ENCODE measurements at places on chromosomes 13 and 19.

- DNase-seq, result no peak
Observed at GRCh38 chr13:61415058-61415721, 459 bp downstream of the PCDH20 start.

- no peak for DNase-seq
Observed at GRCh38 chr13:69585656-69586055, 522.0 kb upstream of the ATXN8OS start.

DNA sequence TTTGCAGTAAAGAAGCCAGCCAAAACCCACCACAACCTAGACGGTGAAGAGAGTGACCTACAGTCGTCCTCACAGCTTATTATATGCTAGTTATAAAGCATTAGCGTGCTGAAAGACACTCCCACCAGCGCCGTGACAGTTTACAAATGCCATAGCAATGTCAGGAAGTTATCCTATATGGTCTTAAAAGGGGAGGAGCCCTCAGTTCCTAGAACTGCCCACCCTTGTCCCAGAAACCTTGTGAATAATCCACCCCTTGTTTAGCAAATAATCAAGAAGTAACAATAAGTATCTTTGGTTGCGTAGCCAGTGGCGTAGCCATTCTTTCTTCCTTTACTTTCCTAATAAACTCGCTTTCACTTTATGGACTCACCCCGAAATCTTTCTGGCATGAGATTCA, 227.9 kb upstream of the ARGLU1 start:
- DNase-seq, result no peak

DNA sequence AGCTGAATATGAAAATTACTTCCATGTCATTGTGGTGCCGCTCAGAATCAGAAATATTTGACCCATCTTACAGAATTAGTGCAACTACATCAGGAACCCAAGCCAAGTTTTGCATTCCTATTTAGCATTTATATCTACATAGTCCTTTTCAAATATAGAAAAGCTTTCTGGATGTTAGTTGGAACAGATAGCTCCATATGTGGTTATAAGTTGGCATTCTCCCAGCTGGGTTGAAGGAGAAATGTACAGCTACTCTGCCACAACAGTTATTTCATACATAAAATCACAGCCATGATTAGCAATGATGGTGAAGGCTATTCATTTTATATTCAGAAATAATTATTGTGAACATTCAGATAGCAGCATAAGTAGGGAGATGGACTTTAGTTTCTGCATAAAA, 28.2 kb downstream of the HPN start:
- DNase-seq, result no peak

DNA sequence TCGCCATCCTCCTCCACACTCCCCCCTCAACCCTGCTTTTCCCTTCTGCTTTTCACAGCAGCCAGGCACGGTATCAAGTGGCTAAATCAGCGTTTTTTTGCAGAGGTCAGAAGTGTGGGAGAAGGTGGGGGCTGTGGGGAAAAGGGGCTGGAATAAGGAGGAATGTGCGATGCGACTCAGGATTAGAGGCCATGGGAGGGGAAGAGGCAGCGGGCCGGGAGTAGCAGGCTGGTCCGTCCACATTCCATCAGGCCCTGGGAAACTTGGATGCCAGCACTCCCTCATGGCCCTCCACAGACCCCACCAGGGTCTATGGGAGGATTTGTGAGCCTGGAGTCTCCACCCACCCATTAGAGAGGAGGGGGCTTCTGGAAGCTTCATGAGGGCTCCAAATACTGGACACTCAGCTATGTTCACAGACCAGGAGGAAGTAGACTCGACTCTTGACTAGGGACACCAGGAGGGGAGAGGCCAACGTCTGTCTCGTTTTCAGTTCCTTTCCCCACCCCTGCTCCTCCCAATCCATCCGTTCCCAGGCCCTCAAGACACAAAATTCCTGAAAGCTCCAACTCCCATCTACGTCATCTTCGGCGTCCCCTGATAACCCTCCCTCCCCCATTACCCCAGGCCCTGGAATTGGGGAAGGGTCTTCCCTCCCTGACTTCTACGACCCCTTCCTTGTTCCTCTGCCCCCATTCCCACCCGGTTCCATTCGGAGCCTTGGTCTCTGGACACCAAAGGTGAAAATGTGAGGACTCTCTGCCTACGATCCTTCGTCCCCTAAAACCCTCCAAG, 3.3 kb upstream of the KCNC3 start:
- DNase-seq, result no peak

DNA sequence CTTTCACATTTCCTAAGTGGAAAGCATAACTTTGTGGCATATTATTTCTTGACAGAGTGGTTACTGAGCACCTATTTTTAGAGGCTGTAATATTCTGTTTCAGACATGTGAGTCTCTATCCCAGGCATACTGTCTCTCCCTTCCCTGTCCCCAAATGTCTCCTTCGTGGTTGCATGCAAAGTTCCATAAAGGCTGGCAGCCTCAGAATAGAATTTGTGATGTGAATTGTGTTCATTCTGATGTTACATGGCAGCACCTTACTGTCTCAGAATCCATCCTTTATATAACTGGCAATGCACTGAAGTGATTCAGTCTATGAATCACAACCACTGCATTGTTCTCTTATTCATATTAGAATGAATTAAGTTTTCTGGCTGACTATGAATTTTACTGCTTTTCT, 89.0 kb upstream of the SLC7A1 start:
- no peak for DNase-seq

DNA sequence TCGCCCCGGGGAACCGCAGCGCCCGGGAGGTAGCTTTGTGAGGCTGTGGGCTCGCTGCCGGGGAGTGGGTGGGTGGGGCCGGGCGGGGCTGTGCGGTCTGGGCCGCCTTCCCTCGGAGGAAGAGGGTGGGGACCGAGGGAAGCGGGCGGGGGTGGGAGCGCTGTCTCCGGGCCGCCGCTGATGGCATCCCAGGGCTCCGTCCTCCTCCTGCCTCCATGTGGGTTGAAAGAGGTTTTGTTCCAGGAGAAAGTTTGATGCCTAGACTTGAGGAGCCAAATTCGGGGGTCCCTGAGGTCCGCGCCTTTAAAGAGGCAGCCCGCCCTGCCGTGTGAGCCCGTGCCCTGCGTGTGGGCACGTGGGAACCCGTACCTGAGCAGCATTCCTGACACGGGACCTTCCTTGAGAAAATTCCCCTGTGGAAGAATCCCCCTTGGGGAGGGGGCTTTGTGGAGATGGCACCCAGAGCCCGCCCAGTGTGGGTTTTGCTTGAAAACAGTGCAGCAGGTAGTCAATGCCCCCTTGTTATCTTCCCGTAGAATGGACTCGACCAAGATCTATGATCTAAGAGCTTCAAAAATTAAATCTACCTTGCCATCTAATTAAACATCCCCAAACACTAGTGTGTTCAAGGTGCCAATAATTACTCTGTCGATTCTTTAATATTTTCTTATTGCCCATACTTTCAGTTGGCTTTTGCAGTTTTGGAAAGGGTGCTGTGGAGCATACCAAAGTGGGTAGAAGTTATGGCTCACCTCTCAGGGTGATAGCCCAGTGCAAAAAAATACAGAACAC, 107.8 kb downstream of the RXFP2 start:
- no peak for DNase-seq

- no peak for DNase-seq
Observed at GRCh38 chr19:6590827-6591319, at the start of gene CD70. Gene CD70, minus strand, starts transcription at chr19:6591150. Its CDS starts 148 bp downstream, at chr19:6591002.

DNA sequence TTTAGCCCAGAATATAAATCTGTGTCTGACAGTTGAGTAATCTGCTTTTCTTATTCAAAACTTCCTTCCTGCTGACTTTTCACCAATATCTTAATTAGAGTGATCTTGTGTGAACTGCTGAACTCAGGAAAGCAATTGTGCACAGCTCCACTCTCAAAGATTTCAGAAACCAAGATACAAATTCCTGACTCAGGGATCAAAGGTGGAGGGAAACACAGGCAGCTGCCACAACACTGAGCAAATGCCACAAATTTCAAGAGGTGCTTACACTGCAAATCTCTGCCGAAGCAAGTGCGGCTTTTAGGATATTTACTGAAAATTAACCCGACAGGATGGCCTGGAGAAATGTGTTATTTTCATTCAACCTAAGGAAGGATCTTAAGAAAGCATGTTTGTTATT, 111.4 kb downstream of the STOML3 start:
- no peak for DNase-seq

DNA sequence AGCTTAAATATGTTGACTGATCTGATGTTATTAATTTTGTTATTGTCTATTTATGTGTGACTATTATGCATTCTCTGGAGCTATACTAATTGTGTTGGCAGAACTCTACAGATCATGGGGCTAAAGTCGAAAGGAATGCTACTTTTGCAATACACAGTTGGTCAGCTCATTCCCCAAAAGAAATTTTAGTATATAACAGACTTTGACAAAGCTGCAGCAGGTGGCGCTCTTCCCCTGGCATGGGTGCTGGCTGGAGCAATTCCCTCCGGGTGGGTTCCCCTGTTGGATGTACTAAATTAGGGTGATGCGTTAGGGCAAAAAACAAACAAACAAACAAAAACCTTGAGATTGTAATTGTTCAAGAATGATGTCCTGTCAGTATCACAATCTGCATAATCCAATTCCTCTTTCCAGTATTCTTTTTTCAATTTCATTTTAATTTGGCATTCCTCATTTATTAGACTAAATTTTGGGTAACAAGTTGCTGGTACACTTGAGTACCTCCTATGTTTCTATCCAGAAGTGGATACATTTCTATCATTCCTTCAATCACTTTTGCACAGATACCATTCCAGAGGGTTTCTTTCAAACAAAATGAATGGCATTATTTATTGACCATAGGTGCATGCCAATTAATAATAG, 322.8 kb upstream of the EDNRB start:
- DNase-seq, result no peak

- DNase-seq, result no peak
Observed at GRCh38 chr19:11549386-11549953, 9.6 kb downstream of the ELOF1 start.

DNA sequence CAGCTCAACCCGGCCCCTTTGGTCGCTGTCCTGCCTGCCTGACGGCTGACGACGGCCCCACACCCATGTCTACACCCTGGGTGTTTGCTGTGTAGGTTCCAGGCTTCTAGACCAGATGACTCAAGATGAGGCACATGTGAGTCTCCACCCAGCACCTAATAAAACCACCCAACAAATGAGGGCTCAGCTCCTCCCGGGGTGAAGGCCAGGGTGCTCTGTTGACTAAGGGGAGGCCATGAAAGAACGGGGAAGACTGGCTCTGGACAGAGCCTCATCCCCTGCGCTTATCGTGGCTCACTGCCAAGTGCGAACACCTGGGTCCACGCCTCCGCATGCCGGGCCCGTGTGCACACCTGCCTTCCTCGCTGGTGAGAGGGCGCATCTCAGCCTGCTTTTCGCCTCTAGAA, 39.6 kb downstream of the COL4A2 start:
- DNase-seq, result no peak

GRCh38 chr19:33812388-33813330, 16.0 kb downstream of the KCTD15 start:
- no peak for DNase-seq

DNA sequence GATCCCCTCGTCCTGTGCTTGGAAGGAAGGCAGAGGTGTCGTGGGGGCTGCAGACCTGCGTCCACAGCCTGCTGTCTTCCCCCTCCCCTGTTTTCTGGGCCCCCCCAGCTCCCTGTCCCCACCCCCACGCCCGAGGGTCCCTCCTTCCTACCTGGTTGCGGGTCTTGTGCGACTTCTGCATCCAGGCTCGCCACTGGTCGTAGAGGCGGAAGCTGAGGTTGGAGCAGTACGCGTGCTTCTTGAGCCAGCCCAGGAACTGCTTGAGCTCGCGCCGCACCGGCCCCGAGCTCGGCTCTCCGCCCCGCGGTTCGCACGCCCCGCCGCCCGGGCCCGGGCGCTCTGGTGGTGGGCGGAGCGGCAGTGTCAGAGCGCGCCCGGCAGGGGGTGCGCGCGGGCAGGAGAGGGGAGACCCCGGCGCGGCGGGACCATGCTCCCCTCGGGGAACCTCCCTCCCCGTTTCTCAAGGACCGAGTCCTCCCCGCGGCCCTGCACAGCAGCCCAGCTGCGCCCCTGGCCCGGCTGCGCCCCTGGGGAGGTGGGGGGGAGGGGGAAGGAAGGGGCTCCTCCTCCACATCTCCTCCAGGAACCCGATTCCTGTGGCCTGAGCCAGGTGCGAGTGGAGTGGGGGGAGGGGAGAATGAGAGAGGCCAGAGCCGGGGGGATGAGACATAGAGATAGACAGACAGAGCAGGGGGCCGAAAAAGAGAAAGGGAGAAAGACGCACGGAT, 5.7 kb downstream of the REX1BD start:
- DNase-seq, result peak; percentile 89

DNA sequence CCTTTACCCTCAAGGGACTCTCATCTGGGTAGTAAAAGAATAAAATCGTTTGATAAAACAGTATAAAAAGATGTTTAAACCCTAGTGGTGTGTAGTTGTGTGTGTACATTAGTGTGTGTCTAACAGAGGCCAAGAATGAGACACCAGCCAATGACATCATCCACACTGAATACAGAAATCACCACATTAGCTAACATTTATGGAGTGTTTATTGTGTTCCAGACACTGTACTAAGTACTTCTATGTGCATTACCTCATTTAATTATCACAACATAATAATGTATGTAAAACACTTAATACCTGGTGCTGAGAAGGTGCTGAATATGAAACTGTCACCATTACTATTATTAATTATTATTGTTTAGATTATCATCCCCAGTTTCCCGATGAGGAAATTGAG, 49.1 kb upstream of the UQCRFS1 start:
- no peak for DNase-seq

DNA sequence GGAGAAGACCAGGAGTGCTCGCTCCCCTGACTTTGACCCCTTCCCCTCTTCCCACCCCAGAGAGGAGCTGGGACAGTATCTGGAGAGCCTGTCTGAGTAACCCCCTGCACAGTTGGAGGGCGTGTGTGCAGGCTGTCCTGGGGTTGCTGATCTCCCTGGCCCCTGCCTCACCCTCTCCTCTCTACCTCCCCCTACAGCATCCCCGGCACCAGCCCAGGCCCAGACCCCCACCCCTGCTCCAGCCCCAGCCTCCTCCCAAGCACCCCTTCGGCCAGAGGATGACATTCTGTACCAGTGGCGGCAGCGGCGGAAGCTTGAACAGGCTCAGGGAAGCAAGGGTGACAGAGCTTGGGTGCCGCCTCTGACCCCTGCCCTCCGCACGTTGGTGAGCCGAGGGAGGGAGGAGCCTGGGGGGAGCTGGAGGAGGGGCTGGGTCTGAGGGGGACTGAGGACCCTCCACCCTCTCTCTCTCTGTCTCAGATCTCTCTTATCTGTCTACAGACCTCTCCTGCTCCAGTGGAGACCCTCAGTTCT, 8.7 kb downstream of the PROSER3 start:
- DNase-seq, result no peak

- DNase-seq, result no peak
Observed at GRCh38 chr13:66807251-66807650, 422.9 kb downstream of the PCDH9 start.

DNA sequence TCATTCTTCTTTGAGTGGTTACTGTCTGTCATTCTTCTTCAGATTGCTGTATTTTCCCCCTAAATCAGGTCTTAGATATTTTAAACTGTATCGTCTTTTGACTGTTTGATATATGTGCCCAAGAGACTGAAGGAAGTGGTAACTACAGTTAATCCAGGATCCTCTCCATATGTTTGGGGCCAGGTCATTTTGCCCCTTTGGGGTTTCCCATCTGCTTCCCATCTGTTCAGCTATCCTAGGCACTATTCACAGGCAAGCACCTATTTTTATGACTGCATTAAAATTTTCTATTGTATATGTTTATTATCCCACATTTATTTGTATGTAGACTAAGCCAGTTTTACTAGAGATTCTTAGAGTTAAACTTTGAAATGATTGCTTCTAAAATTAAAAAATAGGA, 244.2 kb downstream of the PCCA start:
- DNase-seq, result no peak

- no peak for DNase-seq
Observed at GRCh38 chr19:9620842-9621155, 233 bp downstream of the ZNF561 start.

- no peak for DNase-seq
Observed at GRCh38 chr13:19634256-19634740, 839 bp downstream of the MPHOSPH8 start.
